ENCODE measurements at places on chromosomes 16 and 17. TPM values are rescaled to one million over a fixed set of nuclear protein-coding genes. Genes with fewer than 3 reads are reported as not detected.

DNA sequence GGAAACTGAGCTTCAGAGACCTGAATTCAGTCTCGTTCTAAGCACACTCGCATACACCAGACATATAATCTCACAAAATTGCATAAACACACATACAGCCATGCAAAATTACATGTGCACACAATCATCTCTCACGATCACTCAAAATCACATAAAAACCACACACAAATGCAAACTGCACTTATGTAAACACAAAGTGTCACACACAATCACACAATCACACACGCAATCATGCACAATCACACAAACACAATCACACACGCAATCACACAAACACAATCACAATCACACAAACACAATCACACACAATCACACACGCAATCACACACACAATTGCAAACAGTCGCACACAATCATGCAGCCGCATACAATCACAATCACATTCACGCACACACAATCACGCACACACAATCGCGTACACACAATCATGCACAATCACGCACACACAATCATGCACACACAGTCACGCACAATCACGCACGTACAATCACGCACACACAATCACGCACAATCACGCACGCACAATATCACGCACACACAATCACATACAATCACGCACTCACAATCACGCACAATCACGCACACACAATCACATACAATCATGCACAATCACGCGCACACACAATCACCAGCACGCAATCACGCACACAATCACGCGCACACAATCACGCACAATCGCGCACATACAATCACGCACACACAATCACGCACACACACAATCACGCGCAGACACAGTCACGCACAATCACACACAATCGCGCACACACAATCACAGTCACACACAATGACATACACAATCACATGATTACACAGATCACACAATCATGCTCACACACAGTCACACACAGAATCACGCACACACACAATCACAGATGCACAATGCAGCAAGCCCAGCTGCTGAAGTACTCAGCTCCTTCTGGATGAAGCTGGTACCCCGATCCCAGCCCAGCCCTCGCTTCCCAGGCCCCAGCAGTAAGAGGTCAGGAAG is 45.6 kb downstream of the ZDHHC7 start:
- no peak overlapping the region for H3K27ac ChIP-seq
- H3K4me3 ChIP-seq: no peak overlapping the region
- H3K27me3 ChIP-seq: no peaks in the 10 kb centered on the region
- no peaks in the 10 kb centered on the region for H3K36me3 ChIP-seq
- no peak for DNase-seq
- H3K4me1 ChIP-seq: no peaks in the 10 kb centered on the region

- DNase-seq: no peak
- peaks cover 54% of the 10 kb centered on the region for H3K36me3 ChIP-seq
- no peaks in the 10 kb centered on the region for H3K27me3 ChIP-seq
- H3K4me1 ChIP-seq: no peaks in the 10 kb centered on the region
- H3K4me3 ChIP-seq: no peak overlapping the region
Observed at GRCh38 chr16:48340054-48340453, 45.2 kb downstream of the SIAH1 start.

DNA sequence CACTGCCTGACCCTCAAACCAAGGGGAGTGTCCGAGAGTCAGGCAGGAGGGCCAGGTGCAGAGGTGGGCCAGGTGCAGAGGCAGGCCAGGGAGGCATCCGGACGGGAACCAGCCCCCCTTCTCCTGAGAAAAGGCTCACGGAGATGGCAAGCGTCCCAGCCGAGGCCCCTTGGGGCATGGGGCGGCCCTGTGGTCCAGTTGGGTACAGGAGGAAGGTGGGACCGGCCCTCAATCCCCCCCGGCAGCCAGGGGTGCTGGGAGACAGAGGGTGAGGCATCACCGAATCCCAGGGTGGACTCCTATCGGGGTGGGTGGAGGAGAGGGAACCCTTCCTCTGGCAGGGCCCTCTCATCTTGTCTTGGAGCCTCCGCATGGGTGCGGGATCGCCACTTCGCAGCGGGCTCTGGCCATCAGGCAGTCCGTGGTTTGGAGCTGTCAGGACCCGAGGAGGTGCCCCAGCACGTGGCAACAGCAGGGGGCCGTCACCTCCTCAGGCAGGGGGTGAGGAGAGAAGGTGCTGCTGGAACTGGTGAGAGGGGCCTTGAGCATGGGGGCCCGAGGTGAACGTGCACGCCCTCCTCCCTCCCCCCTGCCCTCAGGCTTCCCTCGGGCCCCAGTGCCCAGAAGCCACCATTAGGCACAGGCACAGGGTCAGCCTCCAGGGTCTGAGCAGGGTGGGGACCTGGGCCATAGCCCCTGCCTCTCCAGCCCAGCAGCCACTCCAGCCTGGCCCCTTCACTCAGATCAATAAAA is 38.7 kb upstream of the SLC38A10 start:
- H3K36me3 ChIP-seq: no peaks in the 10 kb centered on the region
- no peak for DNase-seq
- H3K4me3 ChIP-seq: no peak overlapping the region
- H3K4me1 ChIP-seq: no peaks in the 10 kb centered on the region
- H3K27me3 ChIP-seq: no peaks in the 10 kb centered on the region

CCL14 gene
- not detected for total RNA-seq

ANKRD11 gene
- 323 TPM for total RNA-seq

DNA sequence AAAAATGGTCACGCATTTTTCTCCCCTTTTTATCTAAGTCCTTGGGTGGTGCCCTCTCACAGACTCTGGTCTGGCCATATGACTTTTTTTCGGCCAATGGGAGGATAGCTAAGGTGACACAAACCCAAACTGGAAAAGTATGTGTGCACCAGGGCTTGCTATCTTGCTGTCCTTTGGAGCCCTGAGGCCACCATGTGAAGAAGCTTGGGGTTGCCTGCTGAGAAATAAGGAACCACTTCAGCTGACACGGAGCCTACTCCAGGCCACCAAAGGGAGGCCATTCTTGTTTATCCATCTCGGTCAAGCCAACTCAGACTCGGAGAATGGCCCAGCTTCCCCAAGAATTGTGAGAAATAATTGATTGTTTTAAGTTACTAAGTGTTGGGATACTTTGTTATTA is 111.4 kb upstream of the ZFHX3 start:
- no peak overlapping the region for H3K27ac ChIP-seq
- H3K4me1 ChIP-seq: no peaks in the 10 kb centered on the region
- H3K4me3 ChIP-seq: no peak overlapping the region
- H3K36me3 ChIP-seq: no peaks in the 10 kb centered on the region

All from CD4-positive, CD25-positive, alpha-beta regulatory T cell (primary cell).